Right ventricle myocardium inferior (tissue), 1 donor: ENCODE measurements at places on chromosomes 3 and 15. TPM values are rescaled to one million over a fixed set of nuclear protein-coding genes. Genes with fewer than 3 reads are reported as not detected.

SOX2 gene
- 0.27 TPM for total RNA-seq

INAFM2 gene
- total RNA-seq: 55.6 TPM

PRR20G gene
- not detected for total RNA-seq

GP5 gene
- not detected for total RNA-seq

MRAS gene
- 396 TPM for total RNA-seq

CKMT1B gene
- total RNA-seq: 0.76 TPM

LOXL1 gene
- total RNA-seq: 15.9 TPM

CHRNA5 gene
- 3.7 TPM for total RNA-seq

LRRC3B gene
- total RNA-seq: 0.38 TPM

DAZL gene
- not detected for total RNA-seq

IGF1R gene
- 26.3 TPM for total RNA-seq

ACTRT3 gene
- 0.84 TPM for total RNA-seq

IMPDH2 gene
- total RNA-seq: 64.3 TPM

UTS2B gene
- 0.65 TPM for total RNA-seq

TM2D3 gene
- 49.9 TPM for total RNA-seq

THSD4 gene
- total RNA-seq: 73.1 TPM

RASL12 gene
- 23.3 TPM for total RNA-seq

COL6A6 gene
- total RNA-seq: 2.2 TPM

LTK gene
- 1.5 TPM for total RNA-seq

AADACL2 gene
- total RNA-seq: not detected

MOBP gene
- total RNA-seq: not detected

TEX55 gene
- not detected for total RNA-seq

ADAM10 gene
- total RNA-seq: 64.9 TPM

PLA2G4D gene
- total RNA-seq: not detected

C3orf70 gene
- total RNA-seq: 2.0 TPM

GRAMD2A gene
- not detected for total RNA-seq

PLA2G4F gene
- total RNA-seq: 3.5 TPM

IQCB1 gene
- total RNA-seq: 6.3 TPM

CCDC39 gene
- not detected for total RNA-seq

UBAP1L gene
- total RNA-seq: 1.5 TPM

FAM81A gene
- 11.0 TPM for total RNA-seq

GHSR gene
- total RNA-seq: not detected

CCR3 gene
- total RNA-seq: not detected

ZMYND10 gene
- not detected for total RNA-seq

WNT7A gene
- not detected for total RNA-seq

GNAT1 gene
- total RNA-seq: not detected

CHST2 gene
- total RNA-seq: 1.9 TPM

PHC3 gene
- total RNA-seq: 46.8 TPM

TF gene
- total RNA-seq: 15.7 TPM

BAHD1 gene
- 17.7 TPM for total RNA-seq

SCAANT1 gene
- total RNA-seq: not detected

COMMD4 gene
- 42.1 TPM for total RNA-seq

ISY1 gene
- total RNA-seq: 25.1 TPM

SEMA3G gene
- 12.3 TPM for total RNA-seq

LRTM1 gene
- total RNA-seq: not detected

HYKK gene
- total RNA-seq: 4.4 TPM

UBE2Q2 gene
- 24.8 TPM for total RNA-seq

FOXB1 gene
- total RNA-seq: not detected

PLSCR5 gene
- total RNA-seq: not detected

EIF5A2 gene
- 8.8 TPM for total RNA-seq

ZKSCAN7 gene
- total RNA-seq: 2.1 TPM

GRAMD1C gene
- total RNA-seq: 2.4 TPM

CGNL1 gene
- total RNA-seq: 10.0 TPM

PIERCE2 gene
- 6.2 TPM for total RNA-seq

FETUB gene
- not detected for total RNA-seq

P2RY13 gene
- total RNA-seq: 1.0 TPM

OXSR1 gene
- total RNA-seq: 24.6 TPM
